Activated T-cell treated with anti-CD3 and anti-CD28 coated beads for 1 hour (primary cell): ENCODE measurements at places on chromosomes 11 and 22.

- DNase-seq, result no peak
Observed at GRCh38 chr22:23781511-23782183, 5.1 kb upstream of the SMARCB1 start.

- no peak for DNase-seq
Observed at GRCh38 chr11:103910721-103911120, 125.7 kb upstream of the DDI1 start.

- DNase-seq, result no peak
Observed at GRCh38 chr11:95145430-95146060, 55.9 kb downstream of the ENDOD1 start.

GRCh38 chr11:832529-833113 lies at the start of gene CD151:
Gene CD151, plus strand, starts transcription at chr11:832952. Its CDS starts 3,118 bp downstream, at chr11:836070.
- DNase-seq, result peak; percentile 51

GRCh38 chr11:86119077-86119476 lies 50.2 kb upstream of the PICALM start:
- DNase-seq, result no peak

- DNase-seq, result no peak
Observed at GRCh38 chr11:18309691-18310090, 12.2 kb downstream of the HPS5 start.

GRCh38 chr22:47597041-47597440 lies 834.6 kb downstream of the TBC1D22A start:
- no peak for DNase-seq

- DNase-seq, result no peak
Observed at GRCh38 chr22:41411021-41411851, 29.5 kb downstream of the TEF start.

DNA sequence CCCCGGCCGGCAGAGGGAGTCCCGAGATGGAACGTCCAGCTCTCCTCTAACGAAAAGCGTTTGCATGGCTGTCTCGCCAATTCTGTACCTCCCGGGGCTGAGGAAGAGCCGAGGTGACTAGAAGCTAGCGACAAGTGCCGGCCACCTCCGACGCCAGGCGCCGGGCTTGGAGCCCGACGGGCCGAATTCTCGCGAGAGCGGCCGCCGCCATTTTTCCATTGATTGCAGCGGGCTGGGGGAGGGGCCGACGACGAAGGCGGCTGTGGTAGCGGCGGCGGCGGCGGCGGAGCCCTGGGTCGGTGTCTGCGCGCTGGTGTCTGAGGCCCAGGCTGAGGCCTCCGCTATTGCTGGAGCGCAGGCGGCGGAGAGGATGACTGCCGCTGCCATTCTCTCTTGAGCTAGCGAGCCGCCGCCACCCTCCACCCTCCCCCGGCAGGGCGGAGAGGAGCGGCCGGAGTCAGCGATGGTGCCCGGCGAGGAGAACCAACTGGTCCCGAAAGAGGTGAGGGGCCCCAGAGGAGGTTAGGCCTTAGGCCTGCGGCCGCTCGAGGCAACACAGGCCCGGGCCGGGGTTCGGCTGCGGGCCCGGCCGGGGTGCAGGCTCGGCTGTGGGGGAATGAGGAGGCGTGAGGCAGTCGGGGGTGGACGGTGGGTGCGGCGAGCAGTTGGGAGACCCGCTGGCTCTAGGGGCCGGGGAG lies at the start of gene USP47:
USP47 (plus strand) TSS at position 250 of the 698 bp plus-strand sequence; CDS start at position 464, 214 bp downstream.
- DNase-seq, result peak; percentile 94

DNA sequence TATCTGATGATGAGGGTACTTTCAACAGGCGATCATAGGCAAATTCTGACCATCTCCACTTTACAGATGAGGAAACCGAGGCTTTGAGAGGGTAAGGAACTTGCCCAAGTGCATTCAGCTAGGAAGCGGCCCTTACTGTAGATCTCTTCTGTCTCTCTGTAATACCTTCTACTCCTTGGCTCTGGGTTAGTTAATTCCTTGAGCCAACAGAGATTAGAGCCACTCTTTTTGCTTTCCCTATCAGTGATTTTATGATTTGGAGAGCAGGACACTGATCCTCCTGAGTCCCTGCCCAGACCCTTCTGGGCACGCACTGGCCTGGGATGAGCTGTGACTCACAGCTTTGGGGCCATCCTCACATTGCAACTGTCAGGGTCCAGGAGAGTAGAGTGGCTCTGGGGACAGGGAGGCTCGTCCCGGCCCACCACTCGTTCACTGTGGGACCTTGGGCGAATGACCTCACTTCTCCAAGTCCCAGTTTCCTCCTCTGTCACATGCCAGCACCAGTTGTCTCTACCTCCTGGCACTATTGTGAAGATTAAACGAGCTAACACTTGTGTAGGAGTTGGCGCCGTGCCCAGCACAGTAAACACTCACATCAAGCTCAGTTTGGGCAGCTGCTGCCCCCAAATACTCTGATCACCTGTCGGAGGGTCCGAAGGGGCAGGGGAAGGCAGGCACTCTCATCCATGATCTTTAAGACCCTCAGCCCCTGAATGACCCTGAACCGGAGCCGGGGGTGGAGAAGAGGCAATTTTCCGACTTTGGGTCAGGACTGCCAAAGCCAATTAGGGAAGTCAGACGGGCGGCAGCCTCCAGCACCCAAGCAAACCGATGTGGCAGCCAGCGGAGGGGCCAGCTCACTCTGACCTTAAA lies 235.0 kb downstream of the MIAT start:
- no peak for DNase-seq

DNA sequence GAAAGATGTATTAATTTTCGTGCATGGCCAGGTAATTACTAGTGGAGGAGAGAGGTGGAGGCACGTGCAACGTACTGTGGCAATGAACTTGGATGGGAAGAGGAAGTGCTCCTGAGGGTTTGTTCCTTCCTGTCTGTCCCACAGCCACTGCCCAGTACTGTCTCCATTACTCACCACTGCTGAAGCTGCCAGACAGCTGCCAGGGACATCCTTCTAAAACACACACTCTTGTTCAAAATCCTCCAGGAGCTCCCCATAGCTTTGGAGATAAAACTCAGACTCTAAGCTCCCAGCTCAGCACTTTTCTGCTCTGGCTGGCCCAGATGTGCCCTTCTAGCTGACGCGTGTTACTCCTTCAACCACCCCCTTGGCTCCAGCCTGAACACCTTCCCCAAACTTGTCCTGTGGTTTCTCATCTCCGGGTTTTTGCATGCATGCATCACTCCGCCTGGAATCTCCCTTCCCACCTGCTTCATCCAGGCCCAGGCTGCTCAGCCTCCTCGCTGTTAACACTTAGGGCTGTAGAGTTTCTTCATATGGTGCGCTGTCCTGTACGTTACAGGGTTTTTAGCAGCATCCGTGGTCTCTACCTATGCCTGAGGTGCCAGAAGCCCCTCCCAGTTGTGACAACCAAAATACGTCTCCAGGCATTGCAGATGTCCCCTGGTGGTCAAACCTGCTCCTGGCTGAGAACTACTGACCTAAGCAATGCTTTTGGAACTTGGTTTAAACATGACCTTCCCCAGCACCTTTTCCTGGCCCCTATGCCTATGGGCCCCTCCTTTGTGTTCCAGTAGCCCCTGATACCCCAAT lies 69.5 kb downstream of the C11orf91 start:
- DNase-seq, result no peak

- no peak for DNase-seq
Observed at GRCh38 chr11:113261709-113262475, 52.5 kb upstream of the TTC12 start.

DNA sequence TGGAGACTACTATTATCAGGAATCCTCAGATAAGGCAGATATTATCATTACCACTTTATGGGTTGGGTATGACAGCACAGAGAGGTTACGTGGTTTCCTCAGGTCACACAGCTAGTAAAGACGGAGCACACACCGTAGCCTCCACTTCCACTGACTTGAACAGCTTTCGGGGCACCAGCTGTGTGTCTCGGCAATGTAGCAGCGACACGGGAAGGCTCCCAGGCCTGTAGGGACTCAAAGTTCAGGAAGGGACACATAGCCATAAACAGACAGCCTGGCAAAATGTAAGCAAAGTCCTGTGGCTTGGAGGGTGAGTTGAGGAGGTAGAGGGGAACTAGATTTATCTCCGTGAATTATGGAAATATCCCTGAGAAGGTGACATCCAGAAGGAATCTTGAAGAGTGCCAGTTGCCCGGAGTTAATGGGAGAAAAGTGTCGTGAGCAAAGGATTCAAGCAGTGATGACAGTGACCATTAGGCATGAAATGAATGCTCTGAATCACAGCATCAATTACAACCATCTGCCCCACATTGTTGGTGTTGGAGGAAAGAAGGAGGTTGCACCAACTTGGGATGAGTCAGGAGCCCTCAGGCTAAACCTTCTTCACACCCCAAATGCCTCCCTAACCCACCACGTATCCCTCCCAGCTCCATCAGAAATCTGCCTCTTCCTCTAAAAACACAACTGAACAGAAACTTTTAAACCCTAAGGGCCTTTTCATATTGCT lies 106.7 kb upstream of the ASPHD2 start:
- no peak for DNase-seq

DNA sequence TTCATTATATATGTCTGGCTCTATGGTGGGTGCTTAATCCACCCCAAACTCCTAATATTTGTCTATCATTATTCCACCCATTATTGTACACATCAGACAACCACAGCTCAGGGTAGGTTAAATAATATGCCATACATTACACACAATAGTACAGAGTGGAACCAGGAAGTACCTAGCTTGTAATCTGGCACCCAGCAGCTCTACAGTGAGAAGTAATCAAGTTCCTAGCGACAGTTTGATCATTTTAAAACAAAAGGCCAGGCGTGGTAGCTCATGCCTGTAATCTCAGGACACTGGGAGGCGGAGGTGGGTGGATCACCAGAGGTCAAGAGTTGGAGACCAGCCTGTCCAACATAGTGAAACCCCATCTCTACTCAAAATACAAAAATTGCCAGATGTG lies 141.0 kb downstream of the LARGE1 start:
- DNase-seq, result no peak

DNA sequence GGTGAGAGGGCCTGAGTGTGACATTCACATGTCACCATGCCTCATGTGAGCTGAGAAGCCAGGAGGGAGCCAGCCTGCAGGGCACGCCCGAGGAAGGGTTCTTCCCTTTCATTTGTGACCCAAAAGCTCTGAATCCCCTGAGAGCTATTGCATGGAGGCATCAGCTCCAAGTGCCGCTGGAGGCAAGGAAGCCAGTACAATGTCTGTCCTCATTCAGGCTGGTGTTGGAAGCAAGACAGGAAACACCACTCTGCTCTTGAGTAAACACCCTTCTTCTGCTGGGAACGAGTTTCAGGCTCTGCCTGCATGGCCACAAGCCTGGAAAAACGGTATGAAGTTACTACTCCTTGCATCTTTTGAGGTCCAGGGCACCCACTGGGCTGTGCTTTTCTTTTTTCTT lies 83.8 kb upstream of the LARGE1 start:
- DNase-seq, result no peak

- DNase-seq, result no peak
Observed at GRCh38 chr11:109512680-109513079, 90.7 kb downstream of the C11orf87 start.

DNA sequence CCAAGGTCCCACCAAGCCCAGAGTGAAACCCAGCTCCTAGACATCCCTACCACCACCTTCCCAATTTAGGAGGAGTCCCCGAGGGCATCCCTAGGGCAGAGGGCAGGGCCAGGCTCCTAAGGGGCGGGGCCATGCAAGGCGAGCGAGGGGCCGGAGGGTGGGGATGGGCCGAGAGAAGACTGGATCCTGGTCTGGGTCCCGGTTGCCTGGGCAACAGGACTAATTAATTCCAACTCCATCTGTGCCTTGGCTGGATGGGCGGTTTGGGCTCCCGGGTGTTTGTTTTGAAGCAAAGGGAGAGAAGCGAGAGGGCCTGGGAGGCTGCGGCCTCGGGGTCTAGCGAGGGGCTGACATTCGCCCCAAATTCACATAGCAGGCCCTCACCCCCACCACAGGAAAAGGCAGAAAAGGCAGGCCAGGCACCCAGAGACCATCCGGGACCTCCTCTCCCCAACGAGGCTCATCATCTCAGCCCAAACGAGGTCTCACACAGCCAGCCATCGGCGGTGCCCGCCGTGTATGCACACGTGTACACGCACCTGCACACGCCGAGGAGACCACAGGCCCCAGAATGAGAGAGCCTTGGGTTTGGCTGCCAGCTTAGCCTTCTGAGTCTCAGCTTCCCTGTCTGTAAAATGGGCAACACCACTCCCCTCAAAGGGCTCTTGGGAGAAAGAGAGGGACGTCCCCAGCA lies 23.9 kb downstream of the ELFN2 start:
- DNase-seq, result no peak

GRCh38 chr11:121801781-121802180 lies 314.2 kb downstream of the BLID start:
- DNase-seq, result no peak

- no peak for DNase-seq
Observed at GRCh38 chr11:1933416-1934334, 13.5 kb upstream of the MRPL23 start.

GRCh38 chr11:1924181-1924580 lies 4.7 kb downstream of the TNNT3 start:
- DNase-seq, result no peak

GRCh38 chr11:120184371-120184945 lies 26.4 kb upstream of the OAF start:
- no peak for DNase-seq

GRCh38 chr11:119640541-119640940 lies 88.5 kb downstream of the NECTIN1 start:
- DNase-seq, result no peak

DNA sequence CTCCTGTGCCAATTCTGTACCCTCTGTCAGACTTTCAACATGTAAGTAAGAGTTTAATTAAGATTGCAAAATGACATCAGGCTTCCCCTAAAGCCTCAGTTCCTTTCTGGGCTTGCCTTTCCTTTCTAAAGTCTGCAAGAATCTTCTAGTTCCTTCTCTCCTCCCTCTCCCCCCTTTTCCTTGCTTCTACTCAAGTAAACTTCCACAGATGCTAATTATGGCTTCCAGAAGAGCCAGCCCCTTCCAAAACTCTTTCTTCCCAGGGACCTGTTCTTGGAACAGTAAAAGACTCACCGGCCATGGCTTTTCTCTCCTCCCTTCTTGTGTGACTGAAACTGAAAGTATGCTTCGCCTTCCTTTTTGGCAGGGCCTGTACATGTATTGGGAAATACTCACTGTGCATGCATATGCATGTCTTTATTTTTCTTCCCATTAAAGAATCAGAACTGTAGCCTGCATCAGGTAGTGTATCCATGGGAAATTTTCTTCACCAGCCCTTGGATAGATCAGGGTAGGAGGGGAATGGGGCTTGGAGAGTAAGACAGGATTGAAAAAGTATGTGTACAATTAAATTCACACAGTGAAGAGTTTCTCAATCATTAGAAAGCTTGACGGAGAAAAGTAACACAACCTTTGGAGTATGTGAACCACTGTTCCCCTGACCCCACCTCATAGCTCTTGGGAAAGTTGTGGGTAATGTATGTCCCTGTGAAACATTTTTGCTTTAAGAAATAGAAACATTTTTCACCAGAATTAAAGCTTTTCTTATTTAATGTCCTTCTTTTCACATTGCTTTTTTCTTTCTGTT lies at the start of gene CASP1:
CASP1 (minus strand) TSS at position 332 of the 808 bp plus-strand sequence; CDS start at position 301, 31 bp downstream.
- no peak for DNase-seq

- no peak for DNase-seq
Observed at GRCh38 chr11:33057284-33057683, 17.9 kb downstream of the TCP11L1 start.

GRCh38 chr11:76765863-76766350 lies 17.2 kb upstream of the TSKU start:
- DNase-seq, result no peak
